HepG2 (cell line): ENCODE measurements at places on chromosomes 3 and 15. TPM values are rescaled to one million over a fixed set of nuclear protein-coding genes. Genes with fewer than 3 reads are reported as not detected.
A peak's percentile ranks its signal among the peaks of the same experiment; 100 is the strongest.

- no peak for DNase-seq
- H3K36me3 ChIP-seq, result no peaks in the 10 kb centered on the region
- no peak overlapping the region for H3K27ac ChIP-seq
- peaks cover 11% of the 10 kb centered on the region for H3K4me1 ChIP-seq
- peaks cover 13% of the 10 kb centered on the region; the same call in 1 of the 3 replicates for H3K27me3 ChIP-seq
These were observed 57.9 kb downstream of the B3GNT5 start for GRCh38 chr3:183310936-183311335.

GRCh38 chr3:32392536-32393302 lies 1.1 kb downstream of the CMTM7 start:
- no peaks in the 10 kb centered on the region; the same call in 2 of the 3 replicates for H3K27me3 ChIP-seq
- peak overlapping the region; percentile 90 for H3K4me3 ChIP-seq
- H3K4me1 ChIP-seq, result peaks cover 28% of the 10 kb centered on the region
- no peak for DNase-seq

Gene CYP1A2
- 0.07 and 0.09 TPM in 2 replicates for polyA plus RNA-seq

DNA sequence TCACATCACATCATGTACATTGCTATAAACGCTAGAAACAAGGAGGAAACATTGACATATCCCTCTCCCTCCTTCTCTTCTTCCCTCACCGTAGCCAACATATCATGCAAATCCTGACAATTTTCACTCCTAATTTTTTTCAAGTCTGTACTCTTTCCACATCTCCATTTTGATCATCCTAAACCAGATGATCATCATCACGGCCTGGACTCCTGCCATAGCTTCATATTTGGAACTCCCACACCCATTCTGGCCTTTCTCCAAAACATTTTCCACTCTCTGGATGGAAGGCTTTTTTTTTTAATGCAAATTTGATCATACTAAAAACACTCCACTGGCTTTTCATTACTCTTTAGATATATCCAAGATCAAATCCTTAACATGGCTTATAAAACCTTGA lies 248.0 kb upstream of the CNTN3 start:
- no peak overlapping the region for H3K27ac ChIP-seq
- H3K4me3 ChIP-seq, result no peak overlapping the region
- DNase-seq, result no peak
- H3K36me3 ChIP-seq, result no peaks in the 10 kb centered on the region

DNA sequence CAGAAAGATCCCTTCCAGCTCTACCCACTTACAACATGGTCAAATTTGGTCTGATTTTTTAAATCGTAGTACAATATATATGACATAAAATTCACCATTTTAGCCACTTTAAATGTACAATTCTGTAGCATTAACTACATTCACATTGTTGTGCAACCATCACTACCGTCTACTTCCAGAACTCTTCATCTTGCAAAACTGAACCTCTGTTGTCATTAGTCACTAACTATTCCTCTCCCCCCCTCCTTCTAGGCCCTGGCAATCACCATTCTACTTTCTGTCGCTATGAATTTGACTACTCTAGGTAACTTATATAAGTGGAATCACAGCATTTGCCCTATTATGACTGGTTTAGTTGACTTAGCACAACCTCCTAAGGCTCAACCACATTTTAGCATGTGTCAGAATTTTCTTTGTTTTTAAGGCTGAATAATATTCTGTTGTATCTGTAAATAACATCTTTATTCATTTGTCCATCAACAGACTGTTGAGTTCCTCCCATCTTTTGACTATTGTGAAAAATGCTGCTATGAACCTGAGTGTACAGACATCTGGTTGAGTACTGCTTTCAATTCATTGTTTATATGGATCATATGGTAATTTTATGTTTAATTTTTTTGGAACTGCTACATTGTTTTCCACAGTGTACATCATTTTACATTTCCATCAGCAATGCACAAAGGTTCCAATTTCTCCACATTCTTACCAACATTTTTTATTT lies 35.5 kb upstream of the CCR2 start:
- H3K4me3 ChIP-seq, result no peak overlapping the region
- no peak for DNase-seq
- H3K36me3 ChIP-seq, result no peaks in the 10 kb centered on the region
- H3K27me3 ChIP-seq, result peaks cover 3% of the 10 kb centered on the region; the same call in 1 of the 3 replicates
- no peaks in the 10 kb centered on the region for H3K4me1 ChIP-seq

Gene DNAJC13
- polyA plus RNA-seq, result 7.6 and 9.1 TPM in 2 replicates

- H3K27me3 ChIP-seq, result no peaks in the 10 kb centered on the region
- no peaks in the 10 kb centered on the region for H3K36me3 ChIP-seq
- H3K27ac ChIP-seq, result no peak overlapping the region
- no peaks in the 10 kb centered on the region for H3K4me1 ChIP-seq
- H3K4me3 ChIP-seq, result no peak overlapping the region
These were observed 109.5 kb downstream of the SSR3 start for GRCh38 chr3:156445117-156446090.

GRCh38 chr3:135267487-135267886 lies 472.4 kb downstream of the EPHB1 start:
- H3K36me3 ChIP-seq, result no peaks in the 10 kb centered on the region
- H3K4me3 ChIP-seq, result no peak overlapping the region
- no peak overlapping the region for H3K27ac ChIP-seq
- H3K27me3 ChIP-seq, result no peaks in the 10 kb centered on the region; the same call in 2 of the 3 replicates
- no peak for DNase-seq

Gene STRA6
- 1.6 TPM in 2 replicates for polyA plus RNA-seq

- H3K36me3 ChIP-seq, result no peaks in the 10 kb centered on the region
- no peak overlapping the region for H3K4me3 ChIP-seq
- no peaks in the 10 kb centered on the region for H3K4me1 ChIP-seq
- H3K27ac ChIP-seq, result no peak overlapping the region
These were observed 1055.7 kb upstream of the EPHA6 start for GRCh38 chr3:95758707-95759106.

Gene ASB14
- polyA plus RNA-seq, result not detected in 2 replicates
